ENCODE measurements at places on chromosomes 7 and 10. TPM values are rescaled to one million over a fixed set of nuclear protein-coding genes. Genes with fewer than 3 reads are reported as not detected.

DNA sequence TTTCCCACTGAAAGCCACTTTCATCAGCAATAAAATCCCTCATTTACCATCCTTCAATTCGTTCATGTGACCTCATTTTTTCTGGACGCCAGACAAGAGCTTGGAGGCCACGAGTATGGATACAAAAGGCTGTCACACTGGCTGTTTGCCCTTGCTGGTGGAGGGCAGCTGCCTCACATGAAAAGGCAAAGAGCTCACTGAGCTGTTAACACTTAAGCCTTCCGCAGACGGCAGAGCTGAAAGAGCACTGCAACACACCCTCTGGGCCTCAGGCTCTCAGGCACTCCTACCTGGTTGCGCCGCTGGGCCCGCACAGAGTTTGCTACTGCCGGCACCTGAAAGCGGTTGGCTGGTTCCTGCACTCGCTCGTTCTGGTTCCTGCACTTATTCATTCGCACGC is 193.5 kb downstream of the CFTR start:
- peak; percentile 98 for ATAC-seq

DNA sequence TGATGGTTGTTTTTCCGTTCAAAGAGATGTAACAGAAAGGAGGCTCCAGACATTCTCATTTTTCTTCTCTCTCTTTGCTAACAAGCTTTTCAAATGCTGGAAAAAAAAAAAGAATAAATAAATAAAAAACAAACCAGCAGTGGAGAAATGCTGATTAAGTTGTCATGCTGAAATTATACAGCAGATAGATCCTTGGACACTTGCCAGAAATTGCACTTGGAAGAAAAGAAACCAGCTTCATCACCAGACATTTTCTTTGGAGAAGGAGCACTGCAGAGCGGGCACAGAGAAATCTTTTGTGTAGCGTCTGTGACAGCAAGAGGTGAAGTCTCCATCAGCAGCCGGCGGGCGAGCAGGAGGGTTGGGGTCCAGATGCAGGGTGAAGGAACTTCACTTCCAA is 55.8 kb downstream of the CLRN3 start:
- no peak for ATAC-seq

DNA sequence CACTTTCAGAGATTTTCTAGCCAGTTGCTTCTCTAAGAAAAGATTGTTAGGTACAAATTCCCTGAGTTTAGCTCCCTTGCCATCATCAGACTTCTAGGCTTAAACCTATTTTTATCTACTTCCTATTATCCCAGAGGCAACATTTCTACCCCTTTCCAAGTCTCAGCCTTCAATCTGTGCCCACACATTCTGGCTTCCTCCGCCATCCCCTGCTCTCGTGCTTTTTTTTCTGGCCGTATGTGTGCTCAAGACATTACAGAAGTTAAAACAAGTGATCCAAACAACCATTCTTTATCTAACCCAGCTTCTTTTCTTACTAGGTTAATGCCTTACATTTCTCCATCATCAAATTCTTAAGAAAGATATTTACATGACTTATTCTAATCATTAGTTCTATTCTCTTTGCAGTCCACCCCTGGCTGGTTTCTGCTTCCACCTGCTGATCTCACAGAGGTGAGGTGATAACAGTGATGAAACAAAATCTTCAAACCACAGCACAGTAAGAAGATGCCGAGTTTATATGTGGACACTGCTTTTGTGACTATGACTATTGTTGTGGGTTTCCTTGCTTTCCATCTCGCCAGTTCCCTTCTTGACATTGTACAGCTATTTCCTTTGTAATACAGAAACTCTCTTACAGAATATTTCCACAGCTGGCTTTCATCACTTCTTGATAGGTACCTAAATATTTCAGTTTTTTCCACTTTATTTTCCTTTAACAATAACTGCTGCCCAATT is 18.3 kb upstream of the CDK6 start:
- no peak for ATAC-seq

GRCh38 chr7:75971961-75972763 is 22.2 kb downstream of the TMEM120A start:
- peak; percentile 61 for ATAC-seq

- peak; percentile 47 for ATAC-seq
Measured at GRCh38 chr7:128352153-128352537, 8.4 kb upstream of the RBM28 start.

DNA sequence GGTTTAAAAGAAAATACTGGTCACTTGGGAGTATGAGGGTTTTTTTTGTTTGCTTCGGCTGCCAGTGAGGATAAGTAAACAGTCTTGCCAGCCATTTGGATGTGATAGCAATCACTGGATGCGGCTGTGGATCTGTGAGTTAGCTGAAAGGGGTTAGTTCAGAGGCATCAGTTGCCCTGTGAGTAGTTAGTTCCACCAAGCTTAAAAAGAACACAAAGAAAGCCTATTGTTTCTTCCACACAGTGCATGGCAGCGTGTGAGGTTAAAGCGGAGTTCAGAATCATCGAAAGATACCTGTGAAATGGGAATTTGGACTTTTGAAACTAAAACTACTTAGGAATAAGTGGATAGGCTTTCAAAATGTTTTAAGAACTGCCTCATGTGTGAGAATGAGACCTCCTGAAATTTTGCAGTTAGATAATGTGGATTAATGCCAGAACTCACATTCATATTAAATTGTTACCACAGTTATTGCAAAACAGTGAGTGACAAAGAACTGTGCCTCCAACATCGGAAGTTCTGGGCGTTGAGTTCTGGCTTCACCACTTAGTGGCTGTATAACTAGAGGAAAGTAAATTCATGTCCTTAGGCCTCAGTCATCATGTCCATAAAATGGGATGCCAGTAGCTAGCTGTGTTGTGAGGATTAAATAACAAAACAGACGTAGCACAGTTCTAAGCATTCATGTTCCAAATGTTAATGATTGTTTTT is 31.3 kb downstream of the KIAA1217 start:
- ATAC-seq: peak; percentile 47

DNA sequence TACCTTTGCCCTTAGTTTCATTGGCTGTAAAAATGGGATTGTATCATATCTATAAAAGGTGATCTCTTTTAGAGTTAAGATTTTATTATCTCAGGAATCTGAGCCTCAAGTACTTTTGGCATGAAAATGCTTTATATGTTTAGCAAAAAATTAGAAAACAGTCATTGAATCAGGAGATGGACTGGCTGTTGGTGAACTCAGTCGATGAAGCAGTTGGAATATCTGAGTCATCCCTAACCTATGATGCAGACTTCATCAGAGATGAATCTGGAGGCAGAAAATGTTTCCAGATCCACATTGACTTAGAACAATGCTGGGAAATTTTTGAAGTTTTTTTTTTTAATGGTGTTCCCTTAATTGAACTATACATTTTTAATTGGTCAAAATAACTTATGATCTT is 228.5 kb downstream of the SLC25A13 start:
- ATAC-seq: no peak

GRCh38 chr7:38756521-38756920 is 125.3 kb upstream of the AMPH start:
- no peak for ATAC-seq

DNA sequence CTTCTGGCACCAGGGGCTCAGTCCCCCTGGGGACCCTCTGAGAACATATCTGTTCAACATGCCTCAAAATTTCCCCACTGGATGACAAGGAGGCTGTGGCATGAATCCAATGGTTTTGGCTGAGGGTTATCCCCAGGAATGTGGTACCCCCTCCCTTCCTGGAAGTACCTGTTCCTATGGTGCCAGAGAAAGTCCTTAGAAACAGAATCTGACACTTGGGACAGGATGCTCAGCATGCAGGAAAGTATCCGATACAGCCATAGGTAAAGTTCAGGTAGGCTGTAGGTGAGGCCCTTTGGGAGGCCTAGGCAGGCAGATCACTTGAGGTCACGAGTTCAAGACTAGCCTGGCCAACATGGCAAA is 42.7 kb upstream of the A1CF start:
- ATAC-seq: peak; percentile 28

DNA sequence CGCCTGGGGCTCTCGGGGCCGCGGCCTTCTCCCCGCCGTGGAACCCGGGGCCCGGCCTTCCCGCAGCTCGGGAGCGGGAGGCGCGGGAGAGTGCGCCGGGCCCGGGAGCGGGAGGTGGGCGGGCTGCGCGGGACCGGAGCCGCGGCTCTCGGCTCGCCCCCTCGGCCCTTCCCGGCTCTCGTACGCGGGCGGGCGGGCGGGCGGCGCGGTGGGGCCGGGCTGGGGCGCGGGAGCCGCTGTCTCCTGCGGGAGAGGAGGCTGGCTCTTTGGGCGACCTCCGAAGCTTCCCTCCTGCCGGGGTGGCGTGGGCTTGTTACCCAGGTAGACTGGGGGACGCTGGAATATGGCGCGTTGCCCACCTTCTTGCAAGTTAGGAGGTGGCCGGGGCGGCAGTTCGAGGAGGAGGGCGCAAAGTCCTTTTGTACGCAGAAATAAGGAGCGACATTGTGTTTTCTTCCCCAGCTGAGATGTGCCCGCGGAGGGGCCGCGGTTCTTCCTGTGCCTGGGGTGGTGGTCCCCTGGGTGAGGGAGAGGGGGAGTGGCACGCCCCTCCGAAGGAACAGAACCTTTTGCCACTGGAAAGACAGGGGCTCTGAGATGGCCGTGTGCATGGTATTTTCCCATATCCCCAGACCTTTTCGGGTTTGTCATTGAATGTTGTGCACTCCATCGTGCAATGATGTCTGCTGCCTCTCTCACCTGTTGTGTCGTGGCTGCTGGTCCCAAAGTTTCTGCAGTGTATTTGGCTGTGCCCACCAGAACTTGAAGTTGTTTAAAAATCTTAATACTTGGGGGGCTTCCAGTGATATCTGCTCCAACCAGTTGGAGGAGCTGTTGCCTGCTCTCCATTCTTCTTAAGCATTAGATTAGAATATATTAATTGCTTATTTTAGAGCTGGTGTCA is 844 bp downstream of the NRF1 start:
- no peak for ATAC-seq

- no peak for ATAC-seq
Measured at GRCh38 chr7:157543276-157543675, 206.5 kb downstream of the DNAJB6 start.

GRCh38 chr10:74039561-74040145 is 41.7 kb downstream of the VCL start:
- no peak for ATAC-seq

- ATAC-seq: no peak
Measured at GRCh38 chr7:115476671-115477181, 553.8 kb downstream of the TFEC start.

Gene COL17A1
- total RNA-seq: 204 TPM

Gene TAS2R41
- not detected for total RNA-seq

Gene HBP1
- 44.6 TPM for total RNA-seq

Gene CACNB2
- total RNA-seq: 0.40 TPM

Gene ATOH7
- not detected for total RNA-seq

All from esophagus mucosa (tissue), 1 donor.